ENCODE measurements at places on chromosomes 3 and 15.

- DNase-seq, result no peak
Observed at GRCh38 chr15:98196371-98196770, 235.9 kb downstream of the ARRDC4 start.

- no peak for DNase-seq
Observed at GRCh38 chr3:69767571-69767970, 28.3 kb downstream of the MITF start.

GRCh38 chr3:188309437-188310269, 155.7 kb downstream of the LPP start:
- DNase-seq, result no peak

GRCh38 chr3:133171831-133172230, 133.6 kb downstream of the TMEM108 start:
- DNase-seq, result no peak

DNA sequence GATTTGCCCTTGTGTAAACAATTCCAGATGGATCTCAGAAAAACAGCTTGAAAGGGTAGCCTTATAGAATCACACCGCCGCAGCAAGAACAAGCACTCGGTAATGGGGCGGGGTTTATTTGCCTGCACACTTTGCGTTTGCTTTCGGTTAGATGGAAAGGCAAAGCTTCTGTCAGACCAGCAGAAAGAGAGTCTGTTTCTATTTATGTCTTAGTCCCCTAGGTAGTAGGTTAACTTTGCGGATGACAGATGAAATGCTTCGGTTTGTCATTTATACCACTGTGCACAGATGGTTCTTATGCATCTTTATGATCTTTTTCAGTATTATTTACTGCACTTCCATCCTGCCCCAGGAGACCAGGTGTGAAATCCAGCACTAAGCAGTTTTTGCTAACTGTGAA, 62.2 kb downstream of the PYDC2 start:
- no peak for DNase-seq

DNA sequence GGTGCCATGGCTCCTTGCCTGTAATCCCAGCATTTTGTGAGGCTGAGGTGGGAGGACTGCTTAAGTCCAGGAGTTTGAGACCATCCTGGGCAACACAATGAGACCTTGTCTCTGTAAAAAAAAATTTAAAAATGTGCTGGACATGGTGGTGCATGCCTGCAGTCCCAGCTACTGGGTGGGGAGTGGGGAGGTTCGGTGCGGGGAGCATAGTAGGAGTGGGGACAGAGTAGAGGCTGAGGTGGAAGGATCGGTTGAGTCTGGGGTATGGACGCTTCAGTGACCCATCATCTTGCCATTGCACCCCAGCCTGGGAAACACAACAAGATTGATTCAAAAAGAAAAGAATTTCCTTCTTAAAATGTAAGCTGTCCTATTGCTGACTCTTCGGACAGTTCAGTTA, 1490.0 kb upstream of the GBE1 start:
- DNase-seq, result no peak

GRCh38 chr15:84983711-84984110, 2.1 kb downstream of the PDE8A start:
- DNase-seq, result no peak

DNA sequence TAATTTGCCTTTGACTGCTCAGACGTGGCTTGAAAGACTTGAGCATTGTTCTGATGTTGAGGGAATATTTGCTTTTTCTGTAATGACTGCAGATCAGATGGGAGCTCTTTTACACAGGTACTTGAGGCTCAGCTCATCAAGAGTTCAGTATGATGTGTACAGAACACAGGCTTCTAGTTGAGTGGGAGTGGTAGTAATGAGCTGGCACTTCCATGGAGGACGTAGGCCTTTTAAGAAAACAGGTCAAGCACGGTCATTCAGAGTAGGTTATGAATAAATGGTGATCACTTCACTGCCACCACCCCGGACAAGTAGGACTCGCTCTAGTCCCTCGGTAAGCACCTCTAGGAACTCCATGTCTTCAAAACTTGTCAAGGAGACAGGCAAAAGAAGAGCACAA, 8.8 kb downstream of the EMC4 start:
- no peak for DNase-seq
